ENCODE measurements at places on chromosomes 3 and 15. TPM values are rescaled to one million over a fixed set of nuclear protein-coding genes. Genes with fewer than 3 reads are reported as not detected.

CD200 gene
- 15.7 TPM for total RNA-seq

AGBL1 gene
- not detected for total RNA-seq

TRIM42 gene
- not detected for total RNA-seq

GRCh38 chr3:90121326-90121725, 1013.9 kb downstream of the EPHA3 start:
- no peak for DNase-seq

- DNase-seq, result no peak
These were observed 16.0 kb upstream of the MBNL1 start for GRCh38 chr3:152252755-152253154.

CRTAP gene
- total RNA-seq, result 32.7 TPM

CHDH gene
- total RNA-seq, result 0.02 TPM

- no peak for DNase-seq
These were observed 168.4 kb upstream of the BCL6 start for GRCh38 chr3:187913617-187914033.

- DNase-seq, result no peak
These were observed 21.8 kb downstream of the SHC4 start for GRCh38 chr15:48941904-48942303.

DNA sequence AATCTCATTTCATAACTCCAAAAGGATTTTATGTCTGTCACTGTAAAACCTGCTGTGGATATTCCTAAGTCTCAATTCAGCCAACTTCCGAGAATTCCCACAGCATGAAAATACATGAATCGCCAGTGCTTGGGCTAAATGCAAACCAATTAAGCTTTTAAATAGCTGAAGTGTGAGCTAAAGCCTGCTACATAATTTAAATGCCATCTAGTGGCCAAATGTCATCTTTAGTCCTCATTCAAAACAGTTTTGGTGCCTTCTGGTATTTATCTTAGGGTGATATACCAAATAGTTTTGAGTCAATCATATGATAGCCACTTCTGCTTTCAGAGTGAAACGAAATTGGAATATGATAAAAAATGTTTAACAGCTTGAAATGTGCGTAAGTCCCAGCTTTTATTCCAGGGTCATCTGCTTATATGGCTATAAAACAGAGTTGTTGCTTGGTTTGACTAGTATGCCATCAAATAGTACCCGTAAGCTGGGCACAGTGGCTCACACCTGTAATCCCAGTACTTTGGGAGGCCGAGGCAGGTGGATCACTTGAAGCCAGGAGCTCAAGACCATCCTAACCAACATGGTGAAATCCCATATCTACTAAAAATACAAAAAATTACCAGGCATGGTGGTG, 41.8 kb upstream of the CCNL1 start:
- no peak for DNase-seq

DNA sequence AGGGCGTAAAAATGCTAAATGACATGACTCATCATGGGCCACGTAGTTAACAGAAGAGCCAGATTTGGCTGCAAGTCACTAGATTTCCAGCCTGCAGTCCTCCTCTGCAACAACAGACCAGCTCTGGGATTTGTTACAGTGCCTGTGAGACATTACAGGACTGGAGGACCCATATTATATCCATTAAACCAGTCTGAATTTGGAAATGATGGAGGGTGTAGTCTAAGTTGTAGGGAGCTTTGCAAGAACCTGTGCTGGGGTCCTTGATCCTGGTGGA, 10.8 kb downstream of the ZNF774 start:
- DNase-seq, result no peak

DNA sequence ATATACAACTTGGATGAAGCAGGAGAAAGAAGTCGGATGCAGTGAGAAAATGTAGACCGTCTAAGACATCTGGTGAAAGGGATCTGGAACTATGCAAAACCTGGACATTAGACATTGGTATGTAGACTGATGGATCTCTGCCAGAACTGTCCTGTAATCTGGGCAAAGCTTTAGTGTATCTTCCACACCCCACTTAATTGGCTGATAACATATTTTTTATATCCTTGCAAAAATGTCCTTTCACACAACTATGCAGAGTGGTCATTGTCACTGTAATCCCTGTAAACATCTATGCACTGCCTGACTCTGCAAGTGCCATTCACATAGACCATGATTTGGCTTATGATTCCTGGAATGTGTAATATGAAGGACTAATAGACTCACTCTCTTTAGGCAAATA, 163.1 kb downstream of the TUSC7 start:
- no peak for DNase-seq

DNA sequence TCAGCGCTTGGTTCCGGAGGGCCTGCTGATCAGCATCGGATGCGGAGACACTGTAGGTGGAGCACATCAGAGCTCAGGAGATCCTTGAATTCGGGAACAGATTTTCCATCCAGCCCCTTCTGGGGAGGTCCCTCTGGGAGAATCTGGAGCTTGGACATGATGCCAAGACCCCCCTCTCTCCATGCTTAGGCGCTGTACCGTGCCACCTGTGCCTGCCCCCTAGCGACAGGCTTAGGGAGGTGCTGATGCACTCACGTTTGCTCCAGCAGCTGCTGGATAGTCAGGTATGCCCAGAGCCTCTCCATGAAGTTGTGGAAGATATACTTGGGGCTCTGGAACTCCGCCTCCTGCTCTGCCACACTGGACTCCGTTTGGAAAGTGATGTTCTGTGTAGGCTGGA, 9.7 kb downstream of the ITIH4 start:
- peak; percentile 39 for DNase-seq

CATSPER2 gene
- total RNA-seq, result 6.6 TPM

- DNase-seq, result no peak
These were observed 42.8 kb upstream of the NSMCE3 start for GRCh38 chr15:29312387-29312786.

DNA sequence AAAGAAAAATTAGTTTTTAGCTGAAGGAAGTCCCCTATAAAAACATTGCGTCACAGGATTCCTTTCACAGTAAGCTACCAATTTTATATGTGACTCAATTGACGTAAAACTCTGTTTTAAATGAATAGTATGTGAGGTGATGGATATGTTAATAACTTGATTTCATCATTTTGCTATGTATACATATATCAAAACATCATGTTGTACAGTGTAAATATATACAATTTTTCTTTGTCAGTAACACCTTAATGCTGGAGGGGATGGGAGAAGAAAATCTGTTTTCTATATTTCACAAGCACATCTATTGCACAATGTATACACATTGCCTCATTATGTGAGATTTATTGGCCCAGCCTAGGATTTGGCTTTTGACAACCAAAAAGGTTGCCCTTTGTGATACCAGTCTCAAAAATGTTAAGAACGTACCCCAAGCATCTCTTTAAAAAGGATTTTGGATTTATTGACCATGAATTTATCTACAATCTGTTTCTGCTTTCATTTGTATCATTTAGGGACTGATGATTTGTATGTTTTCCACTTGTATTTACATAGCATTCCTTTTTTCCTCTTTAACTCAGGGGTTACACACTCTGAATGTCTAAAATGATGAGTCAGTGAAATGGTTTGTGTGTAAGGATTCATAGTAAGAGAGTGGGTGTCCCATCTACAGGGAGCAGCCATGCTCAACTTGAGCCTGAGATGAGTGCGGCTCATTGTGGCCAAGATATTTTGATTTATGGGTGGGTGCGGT, 62.6 kb downstream of the CRTC3 start:
- no peak for DNase-seq

- no peak for DNase-seq
These were observed 46.5 kb downstream of the FAM174B start for GRCh38 chr15:92608866-92609700.

DNA sequence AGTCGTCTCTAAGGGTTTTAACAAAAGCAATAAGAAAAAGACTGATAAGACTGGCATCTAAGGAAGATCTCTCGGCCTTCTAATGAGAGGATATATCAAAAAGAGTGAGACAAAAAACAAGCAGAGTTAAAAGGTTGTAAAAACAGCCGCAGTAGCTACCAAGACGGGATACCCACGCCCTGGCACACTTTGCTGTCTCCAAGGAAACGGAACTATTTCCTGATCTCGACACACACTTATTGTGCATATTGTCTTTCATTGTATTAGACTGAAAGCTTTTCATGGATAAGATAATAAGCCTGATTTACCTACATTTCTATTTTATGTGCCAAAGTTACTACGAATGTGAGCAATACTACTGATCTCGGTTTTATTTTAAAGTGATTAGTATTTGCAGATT, 161.5 kb upstream of the MCTP2 start:
- DNase-seq, result no peak

- peak; percentile 51 for DNase-seq
These were observed 16.8 kb downstream of the RPUSD3 start for GRCh38 chr3:9826815-9827573.

ROBO2 gene
- total RNA-seq, result not detected

GRCh38 chr15:68900027-68900426, 30.3 kb upstream of the SPESP1 start:
- no peak for DNase-seq

TEX9 gene
- total RNA-seq, result 0.85 TPM

DNA sequence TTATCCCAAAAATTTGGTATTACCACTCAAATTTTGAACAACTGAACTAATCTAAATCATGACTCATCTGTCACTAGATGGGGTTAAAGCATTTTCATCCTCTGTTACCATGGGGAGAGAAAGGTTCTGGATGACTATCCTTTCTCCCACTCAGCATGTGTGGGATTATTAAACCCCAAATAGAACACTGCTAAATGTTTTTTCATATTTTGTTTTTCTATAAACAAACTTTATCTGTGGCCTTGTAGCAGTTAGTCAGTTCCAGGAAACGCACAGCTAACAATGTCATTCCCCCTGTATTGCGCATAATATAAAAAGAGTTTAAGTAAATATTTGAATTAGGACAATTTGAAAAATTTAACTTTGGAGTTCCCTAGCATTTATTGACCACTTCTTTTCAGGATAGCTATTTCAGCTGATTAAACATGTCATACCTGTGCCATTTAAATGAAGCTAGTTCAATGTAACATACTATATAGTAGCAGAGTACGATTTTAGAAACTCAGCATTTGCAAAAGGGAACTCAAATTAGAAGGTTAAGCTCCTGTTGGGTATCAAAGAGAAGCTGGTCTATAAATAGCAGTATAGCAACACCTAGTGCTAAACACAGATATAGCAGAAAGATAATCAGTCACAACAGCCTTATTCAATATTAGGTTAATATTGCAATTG, 9.2 kb upstream of the TMEM212 start:
- DNase-seq, result no peak

DNA sequence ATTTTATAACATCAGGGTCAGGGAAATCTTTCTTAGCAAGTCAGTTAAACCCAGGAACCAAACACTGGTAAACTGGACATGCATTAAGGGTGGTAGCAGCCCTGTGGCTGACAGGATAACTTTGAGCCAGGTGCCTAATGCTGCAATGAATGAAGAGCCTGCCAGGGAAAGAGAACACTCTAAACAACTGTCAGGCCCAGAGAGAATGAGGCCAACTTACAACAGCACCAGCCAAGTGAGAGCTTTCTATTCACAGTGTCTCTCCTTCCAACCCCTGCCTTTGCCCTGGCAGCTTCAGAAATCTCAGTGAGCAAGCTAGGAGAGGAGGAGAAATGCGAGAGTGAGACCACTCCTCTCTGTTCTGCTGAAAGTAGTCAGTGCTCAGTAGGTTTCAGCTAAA, 50.4 kb upstream of the ATP2C1 start:
- no peak for DNase-seq

DNA sequence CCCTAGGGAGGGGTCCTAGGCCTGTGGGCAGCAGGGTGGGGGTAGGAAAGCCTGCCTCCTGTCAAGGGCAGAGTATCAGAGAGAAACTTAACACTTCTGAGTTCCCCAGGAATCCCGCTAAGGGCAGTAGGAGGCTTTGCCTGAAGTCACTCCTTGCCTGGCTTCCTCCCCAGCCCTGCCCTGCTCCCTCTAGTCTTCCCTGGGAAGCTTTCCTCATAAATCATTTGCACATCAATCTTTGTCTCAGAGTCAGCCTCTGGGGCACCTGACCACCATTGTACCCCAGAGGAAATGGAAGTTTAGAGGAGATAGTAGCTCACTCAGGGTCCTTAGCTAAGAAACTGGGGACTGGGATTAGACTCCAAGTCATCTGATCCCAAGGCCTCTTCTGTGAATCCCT, 129.4 kb upstream of the TLE3 start:
- DNase-seq, result no peak

DNA sequence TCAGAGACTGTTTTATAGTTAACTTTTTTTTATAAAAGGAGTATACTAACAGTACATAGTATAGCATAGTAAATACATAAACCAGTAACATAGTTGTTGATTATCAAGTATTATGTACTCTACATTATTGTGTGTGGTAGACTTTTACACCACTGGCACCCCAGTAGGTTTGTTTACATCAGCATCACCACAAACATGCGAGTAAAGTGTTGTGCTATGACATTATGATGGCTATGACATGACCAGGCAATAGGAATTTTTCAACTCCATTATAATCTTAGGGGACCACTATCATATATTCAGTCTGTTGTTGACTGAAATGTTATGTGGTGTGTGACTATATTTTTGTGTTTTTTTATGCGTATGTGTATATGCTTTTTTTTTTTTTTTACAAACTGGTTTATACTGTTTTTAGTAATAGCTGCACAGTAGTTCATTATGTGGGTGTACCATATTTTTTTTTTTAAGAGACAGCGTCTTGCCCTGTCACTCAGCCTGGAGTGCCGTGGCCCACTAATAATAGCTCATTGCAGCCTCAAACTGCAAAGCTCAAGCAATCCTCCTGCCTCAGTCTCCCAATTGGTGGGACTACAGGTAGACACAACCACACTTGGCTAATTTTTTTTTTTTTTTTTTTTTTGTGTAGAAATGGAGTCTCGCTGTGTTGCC, 1.9 kb downstream of the CAPN7 start:
- no peak for DNase-seq

GRCh38 chr3:65338571-65338970, 650.8 kb upstream of the ADAMTS9 start:
- DNase-seq, result no peak

RBP2 gene
- total RNA-seq, result not detected

ZCWPW2 gene
- total RNA-seq, result not detected

DNA sequence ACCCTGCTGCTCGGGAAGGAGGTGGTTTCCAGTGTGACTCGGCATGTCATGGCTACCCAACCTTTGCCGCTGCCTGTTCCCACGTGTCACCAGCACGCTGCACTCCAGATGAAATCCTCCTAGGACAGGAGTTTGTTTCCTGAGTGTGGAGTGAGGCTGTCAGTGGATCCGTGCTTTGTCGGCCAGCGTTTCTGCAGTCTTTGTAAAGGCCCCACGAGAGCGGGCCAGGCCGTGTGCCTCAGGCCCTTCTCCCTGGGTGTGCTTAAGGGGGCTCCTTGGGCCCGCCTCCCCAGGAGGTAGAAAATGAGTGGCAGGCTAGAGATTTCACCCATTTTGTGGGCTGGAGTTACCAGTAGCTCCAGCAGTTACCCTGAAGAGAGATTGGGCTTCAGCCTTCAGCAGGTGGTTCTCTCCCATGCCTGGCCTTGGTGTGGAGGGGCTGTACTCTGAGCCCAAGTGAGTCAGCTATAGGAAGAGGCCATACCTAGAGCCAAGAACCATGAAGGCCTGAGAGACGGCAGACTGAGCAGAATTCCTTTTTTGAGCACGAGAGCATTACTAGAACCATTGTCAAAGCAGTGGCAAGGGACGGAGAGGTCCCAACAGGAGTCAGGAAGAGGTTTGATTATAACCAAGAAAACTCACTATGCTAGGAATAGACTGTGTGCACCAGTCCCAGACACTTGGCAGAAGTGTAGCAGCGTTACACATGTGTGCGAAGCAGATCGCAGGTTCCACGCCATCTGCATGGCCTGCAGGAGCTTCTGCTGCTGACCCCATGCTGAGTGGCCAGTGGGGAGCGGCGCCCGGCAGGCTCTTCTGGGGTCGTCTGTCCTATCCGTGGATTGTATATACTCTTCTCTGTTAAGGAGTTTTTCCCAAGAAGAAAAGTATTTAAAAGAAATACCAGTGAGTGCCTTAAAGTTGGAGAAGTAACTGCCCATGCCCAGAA, 14.5 kb downstream of the MAP6D1 start:
- no peak for DNase-seq

- DNase-seq, result no peak
These were observed 429.5 kb downstream of the NAALADL2 start for GRCh38 chr3:175288621-175289020.
